ENCODE measurements at places on chromosomes 7 and 10.

DNA sequence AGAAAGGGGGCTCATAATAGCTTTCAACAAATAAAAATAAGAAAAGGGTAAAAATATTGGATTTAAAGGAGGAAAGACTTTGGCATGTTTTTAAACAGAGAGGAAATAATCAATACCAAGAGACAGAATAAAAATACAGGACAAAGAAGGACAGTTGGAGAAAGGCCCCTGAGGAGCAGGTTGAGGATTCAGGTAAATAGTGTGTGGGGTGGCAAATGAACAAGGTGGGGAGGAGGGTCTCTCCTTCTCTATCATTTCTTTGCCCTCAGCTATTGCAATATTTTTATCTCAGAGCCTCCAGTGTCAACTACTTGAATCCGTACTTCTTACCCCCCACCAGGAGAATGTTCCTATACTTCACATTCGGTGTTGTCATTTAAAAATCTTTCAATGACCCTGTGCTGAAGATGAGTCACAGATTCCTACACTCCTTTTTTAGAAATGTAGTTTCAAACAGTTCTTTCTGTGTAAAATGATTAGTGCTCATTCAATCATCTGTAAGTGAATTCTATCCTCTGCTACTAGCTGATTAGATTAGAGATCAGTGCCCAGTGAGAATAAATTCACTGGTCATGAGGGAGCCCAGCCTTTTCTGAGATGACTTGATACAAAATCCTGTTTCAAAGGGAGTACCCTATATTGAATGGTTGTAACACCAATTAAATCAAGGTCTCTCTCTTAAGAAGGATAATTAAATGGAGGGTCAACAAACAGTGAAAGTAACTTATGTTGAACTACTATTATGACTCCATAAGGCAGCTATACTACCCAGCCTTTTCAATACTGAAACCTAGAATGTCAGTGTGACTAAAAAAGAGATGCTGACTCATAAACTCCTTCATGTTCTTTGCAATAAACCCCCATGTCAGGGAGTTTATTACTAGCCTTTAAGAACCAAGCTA, 50.4 kb upstream of the WNT16 start:
- no peaks in the 10 kb centered on the region for H3K36me3 ChIP-seq
- H3K27ac ChIP-seq: no peak overlapping the region
- DNase-seq: no peak
- H3K27me3 ChIP-seq: no peaks in the 10 kb centered on the region

DNA sequence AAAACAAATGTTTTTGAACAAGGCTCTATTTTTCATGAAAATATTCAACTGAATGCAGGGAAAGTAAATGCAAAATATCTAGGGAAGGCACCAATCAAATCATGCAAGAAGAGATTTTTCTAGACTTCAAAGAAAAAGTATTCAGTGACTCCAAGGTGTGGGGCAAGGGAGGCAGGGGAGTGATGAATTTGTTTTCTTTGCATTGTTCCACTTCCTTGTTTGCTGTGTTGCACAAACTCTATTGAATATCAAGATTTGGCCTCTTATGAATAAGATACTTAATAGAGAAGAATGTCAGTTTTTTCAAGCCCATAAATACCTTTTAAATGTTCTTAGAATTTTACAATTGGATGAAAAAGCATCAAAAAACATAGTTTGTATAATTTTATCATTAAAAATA, 26.4 kb downstream of the STEAP1 start:
- H3K27ac ChIP-seq: no peak overlapping the region
- no peak for DNase-seq
- peaks cover 11% of the 10 kb centered on the region for H3K4me1 ChIP-seq
- no peaks in the 10 kb centered on the region for H3K36me3 ChIP-seq
- no peaks in the 10 kb centered on the region for H3K27me3 ChIP-seq

DNA sequence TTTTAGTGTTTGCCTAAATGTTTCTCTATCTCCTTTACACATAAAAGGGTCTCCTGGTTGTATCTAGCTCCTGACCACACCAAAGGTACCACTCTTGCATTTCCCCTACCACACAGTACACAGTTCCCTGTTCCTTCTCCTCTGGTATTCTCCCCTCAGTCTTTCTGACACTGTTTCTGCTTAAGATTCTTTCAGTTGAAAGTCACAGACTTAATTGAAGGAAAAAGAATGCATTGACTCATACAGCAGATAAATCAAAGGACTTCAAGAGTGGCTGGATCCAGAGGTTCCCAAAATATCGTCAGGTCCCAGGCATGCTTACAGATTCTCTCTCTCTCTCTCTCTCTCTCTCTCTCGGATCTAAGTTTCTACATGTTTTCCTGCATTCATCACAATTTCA, 185.6 kb upstream of the LRGUK start:
- no peaks in the 10 kb centered on the region for H3K4me1 ChIP-seq
- H3K36me3 ChIP-seq: no peaks in the 10 kb centered on the region
- no peak overlapping the region for H3K4me3 ChIP-seq

GRCh38 chr7:157573244-157573643, 236.4 kb downstream of the DNAJB6 start:
- no peak for DNase-seq
- H3K36me3 ChIP-seq: no peaks in the 10 kb centered on the region
- H3K27ac ChIP-seq: no peak overlapping the region
- no peak overlapping the region for H3K4me3 ChIP-seq
- peaks cover 12% of the 10 kb centered on the region for H3K4me1 ChIP-seq
- peaks cover 4% of the 10 kb centered on the region for H3K27me3 ChIP-seq

DNA sequence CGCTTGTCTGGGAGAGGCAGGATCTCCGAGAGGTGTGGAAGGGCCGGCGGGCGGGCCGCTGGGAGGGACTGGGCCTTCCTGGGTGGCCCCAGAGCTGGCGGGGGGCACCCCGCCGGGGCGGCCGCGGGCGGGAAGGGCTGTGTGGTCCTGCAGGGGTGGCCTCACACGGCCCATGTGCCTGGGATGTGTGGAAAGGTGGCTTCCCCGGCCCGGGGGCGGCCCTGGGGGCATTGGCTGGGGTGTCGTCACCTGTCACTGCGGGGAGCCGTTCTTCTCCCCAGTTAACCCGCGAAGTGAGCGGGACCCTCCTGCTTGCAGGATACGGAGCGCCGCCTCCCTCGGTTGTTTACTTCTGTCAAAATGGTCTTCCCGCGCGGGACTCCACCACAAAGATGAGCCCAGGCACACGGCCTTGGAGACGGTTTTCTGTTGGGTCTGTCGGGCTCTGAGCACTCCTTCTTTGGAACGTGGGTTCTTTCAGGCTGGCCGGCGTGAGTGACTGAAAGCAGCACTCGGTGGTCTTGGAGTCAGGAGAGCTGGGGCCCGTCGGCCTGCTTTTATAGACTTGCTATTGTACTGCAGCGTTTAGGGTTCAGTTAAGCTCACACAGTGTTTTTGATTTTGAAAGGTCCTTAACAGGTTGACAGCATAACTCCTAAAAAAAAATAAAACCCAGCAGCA, 700 bp downstream of the SMC3 start:
- H3K36me3 ChIP-seq: no peaks in the 10 kb centered on the region
- H3K27me3 ChIP-seq: no peaks in the 10 kb centered on the region
- peak overlapping the region; percentile 90 for H3K27ac ChIP-seq
- H3K4me1 ChIP-seq: peaks cover 45% of the 10 kb centered on the region
- no peak for DNase-seq
- peak overlapping the region; percentile 98 for H3K4me3 ChIP-seq

DNA sequence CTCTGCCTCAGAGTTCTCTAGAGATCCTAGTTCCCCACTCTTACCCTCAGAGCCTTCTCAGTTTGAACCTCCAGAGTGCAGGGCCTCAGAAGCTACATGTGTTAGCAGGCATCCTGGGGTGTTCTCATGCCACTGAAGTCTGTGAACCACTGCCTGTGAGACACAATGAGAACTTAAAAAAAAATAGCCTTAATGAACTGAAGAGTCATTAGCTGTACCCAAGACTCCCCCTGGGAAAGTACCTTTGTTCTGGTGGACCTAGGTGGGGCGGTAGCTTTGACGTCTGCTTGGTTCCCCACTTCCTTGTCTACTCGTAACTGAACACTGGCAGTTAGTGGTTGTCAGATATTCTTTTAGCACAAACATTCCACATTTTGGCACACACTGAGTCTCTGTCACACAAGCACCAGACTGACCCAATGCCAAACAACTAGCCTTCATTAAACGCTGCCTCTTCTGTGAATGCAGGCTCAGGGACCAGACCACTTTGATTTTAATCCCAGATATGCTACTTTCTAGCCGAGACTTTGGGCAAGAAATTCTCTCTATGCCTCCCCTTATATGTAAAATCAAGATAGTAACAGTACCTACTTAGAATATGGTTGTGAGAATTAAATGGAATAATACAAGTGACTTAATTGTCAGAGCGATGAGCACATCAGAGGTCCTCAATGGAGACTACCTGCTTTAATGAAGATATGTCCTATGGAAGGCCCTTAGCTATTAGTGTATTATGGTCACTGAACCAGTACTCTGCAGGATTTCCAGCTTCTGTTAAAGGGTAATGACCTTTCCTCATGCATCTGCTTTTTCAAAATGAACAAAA, 75.3 kb upstream of the CC2D2B start:
- no peaks in the 10 kb centered on the region for H3K27me3 ChIP-seq
- no peak overlapping the region for H3K4me3 ChIP-seq
- peak; percentile 6 for DNase-seq
- no peaks in the 10 kb centered on the region for H3K36me3 ChIP-seq
- peaks cover 7% of the 10 kb centered on the region for H3K4me1 ChIP-seq

- no peaks in the 10 kb centered on the region for H3K4me1 ChIP-seq
- no peak overlapping the region for H3K27ac ChIP-seq
- no peak overlapping the region for H3K4me3 ChIP-seq
- no peaks in the 10 kb centered on the region for H3K36me3 ChIP-seq
- DNase-seq: no peak
- peaks cover 6% of the 10 kb centered on the region for H3K27me3 ChIP-seq
Observed at GRCh38 chr10:27624941-27625340, 120.7 kb downstream of the MKX start.

- peaks cover 5% of the 10 kb centered on the region for H3K4me1 ChIP-seq
- H3K27me3 ChIP-seq: no peaks in the 10 kb centered on the region
- H3K36me3 ChIP-seq: no peaks in the 10 kb centered on the region
- no peak overlapping the region for H3K4me3 ChIP-seq
Observed at GRCh38 chr7:159046300-159046699, 98.4 kb downstream of the VIPR2 start.

DNA sequence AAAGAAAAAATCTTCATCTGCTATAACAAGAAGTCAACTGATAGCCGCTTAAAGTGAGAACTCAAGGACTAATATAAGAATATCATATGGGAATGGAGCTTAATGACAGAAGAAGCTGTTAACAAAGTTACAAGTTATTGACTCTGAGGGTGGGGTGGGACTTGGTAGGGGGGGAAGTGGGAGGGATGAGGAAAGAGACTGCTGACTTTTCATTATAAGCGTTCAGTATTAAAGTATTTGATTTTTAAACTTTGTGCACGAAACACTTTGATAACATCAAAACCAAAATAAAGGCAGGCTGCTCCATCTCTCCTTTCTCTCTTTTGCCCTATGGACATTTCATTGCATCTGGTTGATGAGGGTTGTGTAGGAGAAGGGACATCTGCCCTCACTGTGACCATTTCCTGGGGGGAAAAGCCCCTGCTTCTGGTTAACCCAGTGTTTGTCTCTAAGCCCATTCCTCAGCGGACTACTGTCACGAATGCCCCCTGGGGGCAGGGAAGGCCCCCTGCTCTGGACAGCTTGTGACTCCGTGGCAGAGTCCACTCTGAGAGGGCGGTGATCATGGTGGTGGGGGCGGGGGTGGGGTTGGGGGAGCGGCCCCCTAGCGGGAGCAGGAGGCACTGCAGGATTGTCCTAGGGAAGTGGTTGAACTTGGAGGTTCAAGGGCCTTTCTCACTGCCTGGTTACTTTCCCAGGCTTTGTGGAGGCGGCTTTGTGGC, 17.4 kb downstream of the SLC13A4 start:
- H3K27ac ChIP-seq: no peak overlapping the region
- no peaks in the 10 kb centered on the region for H3K36me3 ChIP-seq

- H3K27ac ChIP-seq: no peak overlapping the region
- no peaks in the 10 kb centered on the region for H3K4me1 ChIP-seq
- DNase-seq: no peak
Observed at GRCh38 chr10:1273372-1274105, 217.4 kb downstream of the WDR37 start.

GRCh38 chr7:127813991-127814541, 162.1 kb downstream of the SND1 start:
- H3K27me3 ChIP-seq: no peaks in the 10 kb centered on the region
- DNase-seq: no peak
- H3K27ac ChIP-seq: no peak overlapping the region
- H3K4me3 ChIP-seq: no peak overlapping the region

- H3K27ac ChIP-seq: no peak overlapping the region
- no peaks in the 10 kb centered on the region for H3K27me3 ChIP-seq
- H3K4me1 ChIP-seq: no peaks in the 10 kb centered on the region
- no peak overlapping the region for H3K4me3 ChIP-seq
- no peaks in the 10 kb centered on the region for H3K36me3 ChIP-seq
Observed at GRCh38 chr7:141875453-141875852, 34.2 kb upstream of the PRSS37 start.

DNA sequence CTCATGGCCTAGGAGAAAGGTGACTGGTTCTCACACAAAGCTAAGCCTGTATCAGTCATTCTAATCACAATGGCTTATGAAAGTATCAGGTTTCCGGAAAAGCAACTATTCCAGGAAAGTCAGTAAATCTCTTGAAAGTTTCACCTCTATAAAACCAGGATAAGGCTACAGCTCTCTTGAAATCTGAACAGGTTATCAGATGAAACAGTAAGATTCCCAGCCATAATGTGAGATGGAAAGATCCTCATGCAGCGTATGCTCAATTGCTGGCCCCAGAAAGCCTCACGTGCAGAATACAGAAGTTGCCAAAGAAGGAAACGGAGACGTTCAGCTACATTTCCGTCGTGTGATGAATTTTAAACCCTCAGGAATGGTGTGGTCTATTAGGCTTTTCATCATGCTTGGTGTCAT, 90.0 kb downstream of the PFKFB3 start:
- no peak overlapping the region for H3K27ac ChIP-seq
- H3K4me3 ChIP-seq: no peak overlapping the region
- H3K4me1 ChIP-seq: no peaks in the 10 kb centered on the region
- no peaks in the 10 kb centered on the region for H3K27me3 ChIP-seq

GRCh38 chr7:1800902-1801301, 130.8 kb downstream of the ELFN1 start:
- no peak for DNase-seq
- no peak overlapping the region for H3K4me3 ChIP-seq
- peaks cover 2% of the 10 kb centered on the region for H3K27me3 ChIP-seq
- no peaks in the 10 kb centered on the region for H3K4me1 ChIP-seq
- H3K27ac ChIP-seq: no peak overlapping the region

DNA sequence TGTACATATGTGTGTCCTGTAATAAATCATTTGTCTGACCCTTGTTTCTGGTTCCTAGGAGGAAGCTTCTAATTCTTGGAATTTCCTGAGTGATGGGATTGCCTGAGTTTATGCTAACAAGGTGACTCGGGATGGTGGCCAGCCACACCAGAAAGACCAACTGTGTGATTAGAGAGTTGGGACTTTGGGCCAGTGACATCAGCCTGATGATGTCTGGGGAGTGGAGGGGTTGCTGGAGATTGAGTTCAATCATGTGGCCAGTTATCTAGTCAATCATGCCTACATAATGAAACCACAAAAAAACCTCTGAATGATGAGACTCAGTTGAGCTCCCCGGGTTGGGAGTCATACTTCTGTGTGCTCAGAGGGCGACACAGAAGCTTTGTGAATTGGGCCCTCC, 23.5 kb upstream of the CARD11 start:
- no peak overlapping the region for H3K27ac ChIP-seq
- DNase-seq: no peak
- no peak overlapping the region for H3K4me3 ChIP-seq
- H3K36me3 ChIP-seq: no peaks in the 10 kb centered on the region
- H3K27me3 ChIP-seq: no peaks in the 10 kb centered on the region
- H3K4me1 ChIP-seq: no peaks in the 10 kb centered on the region

GRCh38 chr7:26515314-26515842, 223.7 kb downstream of the SNX10 start:
- no peak for DNase-seq
- H3K36me3 ChIP-seq: no peaks in the 10 kb centered on the region
- H3K27me3 ChIP-seq: peaks cover 22% of the 10 kb centered on the region
- H3K27ac ChIP-seq: no peak overlapping the region
- no peaks in the 10 kb centered on the region for H3K4me1 ChIP-seq

Measured in heart right ventricle (tissue), 16 donors.